ENCODE measurements at places on chromosomes 4 and X. TPM values are rescaled to one million over a fixed set of nuclear protein-coding genes. Genes with fewer than 3 reads are reported as not detected.

DDX53 gene
- not detected for total RNA-seq

SYTL5 gene
- total RNA-seq: 2.5 TPM

PF4V1 gene
- total RNA-seq: not detected

SLC9B2 gene
- total RNA-seq: 90.5 TPM

HTR2C gene
- total RNA-seq: 1.5 TPM

ADGRL3 gene
- 226 TPM for total RNA-seq
